ENCODE measurements at places on chromosomes 2 and 18.

- no peak for DNase-seq
Observed at GRCh38 chr2:168037778-168038177, 209.6 kb downstream of the STK39 start.

DNA sequence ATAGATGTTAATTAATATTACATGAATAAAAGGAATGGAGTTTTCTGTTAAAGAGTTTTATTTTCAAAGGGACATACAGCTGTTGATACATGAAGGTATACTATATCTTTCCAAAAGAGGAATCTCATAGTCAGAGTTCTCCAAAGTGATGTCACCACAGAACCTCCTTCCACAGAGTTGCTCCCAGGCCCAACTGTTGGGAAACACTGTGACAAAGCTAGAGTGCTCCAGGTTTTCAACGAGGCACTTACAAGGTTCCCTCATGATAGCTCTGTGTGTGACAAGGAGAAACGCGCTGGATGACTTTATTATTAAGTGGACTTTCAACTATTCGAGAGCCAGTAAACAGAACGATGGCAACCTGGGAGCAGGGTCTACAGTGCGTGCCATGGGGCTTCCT is 33.5 kb downstream of the PTPN18 start:
- DNase-seq: no peak

DNA sequence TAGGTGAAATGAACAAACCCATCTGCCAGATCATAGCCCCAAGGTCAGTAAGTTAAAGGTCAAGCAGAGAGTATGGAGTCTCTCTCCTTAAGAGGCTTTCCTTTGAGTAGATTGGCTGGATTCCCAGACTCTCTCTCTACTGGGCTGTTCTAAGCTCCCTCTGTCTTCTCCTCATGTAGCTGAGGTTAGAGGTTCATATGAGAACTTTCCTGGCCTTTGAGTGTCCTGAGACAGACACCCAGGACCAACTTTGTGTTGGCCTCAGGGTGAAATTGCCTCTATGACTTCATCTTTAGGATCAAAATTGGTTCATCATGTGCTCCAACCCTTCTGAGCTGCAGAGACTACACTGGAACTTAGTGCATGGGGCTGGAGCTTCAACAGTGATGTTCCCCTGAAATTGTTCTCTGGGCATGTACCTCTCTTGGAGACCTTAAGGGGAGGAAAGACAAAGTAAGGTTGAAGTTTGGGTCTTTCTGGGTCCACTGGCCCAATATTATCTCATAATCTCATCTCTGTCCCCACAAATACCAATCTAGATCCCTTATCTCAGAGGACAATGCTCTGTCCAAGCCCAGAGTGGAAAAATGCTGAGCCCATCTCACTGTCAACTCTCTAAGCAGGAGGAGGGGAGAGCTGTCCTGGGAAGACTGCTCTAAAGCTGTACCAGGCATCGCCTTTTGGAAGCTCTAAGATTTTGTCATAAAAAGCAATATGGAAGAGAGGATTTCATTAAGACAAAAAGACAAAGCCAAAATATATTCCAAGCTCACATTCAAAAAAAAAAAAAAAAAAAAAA is 177.3 kb upstream of the ARL4C start:
- no peak for DNase-seq

DNA sequence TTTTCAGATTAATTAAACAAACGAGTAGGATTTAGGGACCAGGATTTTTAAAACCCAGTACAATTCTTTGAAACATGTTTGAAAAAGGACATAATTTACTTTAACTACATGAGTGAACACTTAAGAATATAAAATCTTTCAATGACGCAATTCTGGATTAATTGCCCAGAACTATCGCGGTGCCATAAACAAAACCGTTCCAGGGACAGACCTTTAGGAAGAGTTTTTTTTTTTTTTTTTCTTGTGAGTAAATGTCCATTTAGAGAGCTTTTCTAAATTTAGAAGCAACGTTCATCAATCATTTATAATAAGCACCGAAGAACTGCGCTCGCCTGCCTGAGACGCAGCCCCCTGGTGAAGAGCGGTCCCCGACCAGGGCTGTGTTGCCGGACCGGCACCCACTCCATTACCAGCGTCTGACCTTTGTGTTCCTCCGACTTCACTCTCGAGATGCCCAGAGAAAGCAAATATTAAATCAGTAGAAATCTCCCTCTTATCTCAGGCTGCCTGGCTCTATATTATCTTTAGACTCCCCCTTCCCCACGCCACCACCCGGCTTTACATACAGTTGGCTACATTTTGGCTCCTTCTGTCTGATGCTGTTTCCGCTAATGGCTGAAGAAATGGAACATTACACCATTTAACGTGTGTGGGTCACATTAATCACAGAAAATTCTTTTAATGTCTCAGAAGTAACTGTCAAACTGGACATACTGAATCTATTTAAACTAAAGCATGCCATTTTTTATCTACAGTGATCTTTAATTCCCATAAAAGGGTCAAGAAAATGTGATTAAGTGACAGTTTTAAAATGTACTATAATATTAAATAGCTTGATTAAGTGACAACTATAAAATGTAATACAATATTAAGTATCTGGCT is 364.0 kb upstream of the MEIS1 start:
- DNase-seq: no peak

- DNase-seq: no peak
Observed at GRCh38 chr18:56166914-56167313, 471.5 kb downstream of the TXNL1 start.

DNA sequence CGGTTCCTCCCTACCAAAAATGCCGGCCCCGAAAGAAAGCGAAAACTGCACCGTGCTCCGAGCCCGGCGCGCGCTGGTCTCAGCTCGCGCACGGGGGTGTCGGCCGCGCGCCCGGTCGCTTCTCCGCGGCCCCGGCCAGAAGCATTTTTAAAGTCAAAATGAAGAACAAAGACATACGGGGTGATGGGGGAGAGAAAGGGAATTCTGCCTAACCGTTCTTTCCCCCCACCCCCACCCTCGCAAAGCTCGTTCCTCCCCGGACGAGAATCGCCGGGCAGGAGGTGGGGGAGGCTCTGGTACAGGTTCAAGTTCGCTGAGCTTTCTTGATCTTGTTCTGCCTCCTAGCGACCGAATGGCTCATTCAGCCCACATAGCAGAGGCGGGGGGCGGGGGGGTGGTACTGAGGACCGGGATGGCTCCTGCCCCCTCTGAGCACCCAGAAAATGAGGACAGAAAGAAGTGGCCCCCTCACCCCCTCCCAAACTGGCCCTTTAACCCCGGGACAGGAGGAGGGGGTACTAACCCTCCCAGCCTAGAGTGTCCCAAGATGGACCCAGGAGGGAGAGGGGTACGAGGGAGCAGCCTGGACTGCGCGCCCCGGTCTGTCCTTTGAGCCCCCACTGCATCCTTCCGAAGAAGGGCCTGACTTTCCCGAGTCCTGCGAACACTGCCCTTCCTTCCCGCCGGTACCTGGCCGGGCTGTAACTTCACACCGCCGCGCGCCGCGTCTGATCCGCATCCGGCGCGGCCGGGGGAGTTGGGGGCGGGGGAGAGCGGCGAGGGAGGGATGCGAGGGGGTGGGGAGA is 3.1 kb downstream of the BCL11A start:
- no peak for DNase-seq

DNA sequence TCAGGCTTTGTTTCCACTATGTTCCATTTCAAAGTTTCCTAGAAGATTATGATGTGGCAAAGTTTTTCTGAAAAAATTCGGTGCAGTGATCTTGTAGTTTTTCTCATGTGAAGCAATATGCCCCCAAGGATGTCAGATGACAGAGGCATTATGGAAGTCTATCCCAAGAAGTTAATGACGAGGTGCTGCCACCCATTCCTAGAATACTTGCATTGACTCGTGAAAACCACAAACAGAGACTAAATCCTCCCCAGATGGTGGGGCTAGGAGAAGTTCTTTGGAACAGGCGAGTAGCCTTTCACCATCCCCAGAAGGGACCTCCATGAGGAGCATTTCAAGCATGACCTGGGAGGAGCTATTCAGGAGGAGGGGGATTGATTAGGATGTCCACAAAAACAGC is 40.2 kb upstream of the COPS8 start:
- no peak for DNase-seq

GRCh38 chr2:165675551-165675968 is 118.5 kb downstream of the GALNT3 start:
- no peak for DNase-seq

GRCh38 chr2:141063406-141063805 is 1067.4 kb downstream of the LRP1B start:
- DNase-seq: no peak

DNA sequence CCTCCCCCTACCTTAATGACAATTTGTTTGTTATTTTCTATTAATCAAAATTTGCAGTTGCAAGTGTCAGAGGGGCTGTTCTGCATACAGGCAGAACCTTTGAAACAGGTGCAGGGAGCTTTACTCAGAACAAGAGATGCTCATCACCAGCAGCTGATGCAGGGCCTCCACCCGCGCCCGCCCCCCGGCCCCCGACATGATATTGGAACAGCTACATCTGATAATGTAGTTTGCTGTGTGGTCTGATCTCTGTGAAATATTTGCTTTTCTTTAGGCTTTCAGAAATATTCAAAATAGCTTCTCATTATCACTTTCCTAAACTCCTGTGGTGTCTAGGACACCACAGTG is 130.0 kb downstream of the PRKCE start:
- DNase-seq: no peak

- no peak for DNase-seq
Observed at GRCh38 chr2:78418021-78418420, 607.5 kb upstream of the REG3G start.

- DNase-seq: peak; percentile 78
Observed at GRCh38 chr2:160388464-160389263, 104.9 kb downstream of the RBMS1 start.

DNA sequence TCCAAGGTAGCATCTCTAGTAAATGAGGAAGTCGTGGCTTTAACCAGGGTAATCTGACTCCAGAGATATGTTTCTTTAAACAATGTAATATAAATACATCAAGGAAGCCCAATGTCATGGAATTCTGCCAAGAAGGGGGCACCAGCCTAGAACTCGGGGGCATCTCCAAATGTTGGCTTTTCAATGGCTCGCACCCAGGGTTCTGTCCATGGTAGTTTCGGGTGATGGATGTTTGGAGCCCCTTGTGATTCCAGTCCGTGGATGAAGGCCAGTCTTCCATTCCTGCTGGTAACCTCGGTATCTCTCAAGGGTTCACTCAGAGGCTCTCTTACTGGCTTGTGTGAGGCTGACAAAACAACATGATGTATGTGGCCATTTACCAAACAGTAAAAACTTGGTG is 91.7 kb upstream of the SPHKAP start:
- no peak for DNase-seq

DNA sequence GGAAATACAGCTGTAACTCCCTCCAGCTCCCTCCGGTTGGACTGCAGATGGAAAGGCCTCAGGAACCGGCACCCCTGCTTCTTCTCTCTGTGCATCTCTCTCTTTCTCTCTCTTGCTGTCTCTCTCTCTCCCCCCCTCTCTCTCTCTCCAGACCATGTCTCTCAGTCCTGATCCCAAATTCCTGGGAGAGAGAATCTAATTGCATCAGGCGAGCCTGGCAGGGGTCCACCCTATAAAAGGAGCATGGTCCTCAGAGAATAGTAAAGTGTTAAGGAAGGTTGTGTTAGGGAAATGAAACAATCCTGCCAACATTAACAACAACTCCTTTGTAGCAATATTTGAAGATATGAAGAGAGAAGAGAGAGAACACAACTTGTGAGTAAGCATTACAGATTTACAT is 36.7 kb downstream of the VIT start:
- DNase-seq: no peak

DNA sequence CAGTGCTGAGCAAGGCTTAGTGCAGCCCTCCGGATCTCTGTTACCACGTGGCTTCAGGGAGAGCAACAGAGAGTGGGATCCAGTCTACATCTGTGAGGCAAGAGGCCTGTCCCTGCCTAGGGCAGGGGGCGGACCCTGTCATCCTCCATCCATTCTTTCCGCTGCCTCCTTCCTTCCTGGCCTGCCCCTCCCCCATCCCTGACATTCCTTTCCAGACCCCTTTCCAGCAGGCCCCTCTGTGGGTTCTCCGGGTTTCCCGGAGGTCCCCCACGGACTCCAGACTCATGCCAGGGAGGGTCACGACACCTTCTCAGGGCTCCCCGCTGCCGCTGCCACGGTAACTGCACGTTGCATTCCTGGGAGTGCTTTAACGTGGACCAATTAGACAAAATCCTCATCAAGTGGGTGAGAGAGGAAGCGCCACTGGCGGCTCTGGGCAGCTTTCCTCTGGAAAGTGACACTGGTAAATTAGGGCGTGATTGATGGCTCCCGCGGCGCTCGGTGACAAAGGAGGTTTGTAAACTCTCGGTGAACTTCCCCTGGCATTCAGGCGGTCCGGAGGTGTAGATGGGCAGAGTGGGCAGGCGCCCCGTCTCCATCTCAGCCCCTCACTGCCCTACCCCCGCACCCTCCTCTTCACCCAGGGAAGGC is 11.4 kb downstream of the ATOH8 start:
- DNase-seq: no peak

- DNase-seq: no peak
Observed at GRCh38 chr2:70692256-70692655, 75.7 kb downstream of the ADD2 start.

DNA sequence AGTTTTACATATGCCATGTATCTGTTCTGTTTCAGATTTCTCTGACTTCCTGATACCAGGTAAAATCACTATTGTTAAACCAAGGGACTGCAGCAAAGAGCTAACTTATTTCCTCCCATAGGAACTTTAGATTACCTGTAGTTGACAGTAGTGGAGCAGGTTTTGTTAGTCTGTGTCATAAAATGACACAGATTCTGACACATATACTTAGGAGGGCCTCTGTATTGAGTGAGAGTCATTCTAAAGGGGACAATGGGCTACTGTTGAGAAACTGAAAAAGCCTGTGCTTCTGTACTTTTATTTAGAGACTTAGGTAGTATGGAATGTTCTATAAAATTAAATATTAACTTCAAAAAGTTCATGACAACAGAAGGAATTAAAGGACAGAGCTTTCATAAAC is 48.2 kb downstream of the KCMF1 start:
- DNase-seq: no peak

DNA sequence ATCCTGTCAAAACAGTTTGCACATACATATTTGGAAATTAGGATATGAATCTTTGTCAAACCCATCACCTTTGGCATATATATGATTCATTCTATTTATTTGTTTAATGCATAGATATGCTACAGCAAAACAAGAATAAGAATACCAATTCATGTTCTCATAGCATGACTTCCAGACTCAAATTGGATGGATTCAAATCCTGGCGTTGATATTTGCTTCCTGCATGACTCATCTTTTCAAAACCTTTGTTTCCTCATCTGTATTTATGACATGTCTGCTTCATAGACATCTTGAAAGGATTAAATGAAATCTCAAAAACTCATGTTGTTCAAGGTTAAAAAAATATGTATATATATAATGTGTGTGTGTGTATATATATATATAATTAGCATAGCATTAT is 261.3 kb downstream of the MBD5 start:
- DNase-seq: no peak
